ENCODE measurements at places on chromosomes 6 and 20.
A peak's percentile ranks its signal among the peaks of the same experiment; 100 is the strongest.

GRCh38 chr20:23413862-23414422 is 7.3 kb downstream of the NAPB start:
- no peak for DNase-seq

DNA sequence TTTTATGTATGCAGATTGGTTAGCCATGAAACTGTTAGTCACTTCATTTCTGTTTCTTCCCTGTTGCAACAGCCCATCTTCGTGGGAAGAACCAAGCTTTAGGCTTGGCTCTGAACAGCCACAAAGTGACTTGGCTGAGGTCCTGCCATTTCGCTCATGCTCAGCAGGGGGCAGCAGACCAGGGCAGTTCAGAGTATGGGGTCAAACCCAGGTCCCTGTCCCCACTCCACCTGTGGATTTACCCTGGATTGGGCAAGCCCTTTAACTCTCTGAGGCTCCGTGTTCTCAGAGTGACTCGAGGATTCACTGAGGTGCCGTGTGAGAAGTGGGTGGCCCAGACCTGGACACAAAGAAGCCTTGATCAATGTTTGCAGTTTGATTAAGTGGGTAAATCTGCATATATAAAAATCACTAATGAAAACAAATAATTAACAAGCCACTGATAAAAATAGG is 19.8 kb upstream of the MAP1LC3A start:
- DNase-seq = peak; percentile 33

- no peak for DNase-seq
Observed at GRCh38 chr6:56037601-56038000, 162.2 kb upstream of the BMP5 start.

- no peak for DNase-seq
Observed at GRCh38 chr6:159325476-159325875, 156.3 kb downstream of the FNDC1 start.

GRCh38 chr20:58056921-58057686 is 171.3 kb downstream of the ANKRD60 start:
- no peak for DNase-seq

GRCh38 chr6:36970892-36971842 is 14.8 kb downstream of the MTCH1 start:
- DNase-seq = no peak

DNA sequence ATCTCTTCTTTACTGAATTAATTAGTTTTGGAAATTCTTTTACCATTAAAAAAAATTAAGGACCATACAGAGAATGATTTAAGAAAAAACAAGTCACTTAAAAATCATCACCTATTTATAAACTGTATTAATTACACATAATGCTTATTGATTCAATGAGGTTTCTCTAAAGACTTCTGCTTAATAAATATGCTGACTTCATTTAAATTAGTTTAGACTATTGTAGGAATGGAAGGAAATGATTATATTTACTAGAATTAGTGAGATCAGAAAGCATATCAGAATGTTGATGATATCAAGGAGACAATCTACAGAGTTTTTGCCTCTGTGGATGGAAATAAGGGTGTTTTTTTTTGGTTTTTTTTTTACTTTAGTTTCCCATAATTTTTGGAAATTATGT is 34.6 kb upstream of the SMIM28 start:
- DNase-seq = no peak

GRCh38 chr6:97074785-97075184 is 150.3 kb downstream of the KLHL32 start:
- DNase-seq = no peak

DNA sequence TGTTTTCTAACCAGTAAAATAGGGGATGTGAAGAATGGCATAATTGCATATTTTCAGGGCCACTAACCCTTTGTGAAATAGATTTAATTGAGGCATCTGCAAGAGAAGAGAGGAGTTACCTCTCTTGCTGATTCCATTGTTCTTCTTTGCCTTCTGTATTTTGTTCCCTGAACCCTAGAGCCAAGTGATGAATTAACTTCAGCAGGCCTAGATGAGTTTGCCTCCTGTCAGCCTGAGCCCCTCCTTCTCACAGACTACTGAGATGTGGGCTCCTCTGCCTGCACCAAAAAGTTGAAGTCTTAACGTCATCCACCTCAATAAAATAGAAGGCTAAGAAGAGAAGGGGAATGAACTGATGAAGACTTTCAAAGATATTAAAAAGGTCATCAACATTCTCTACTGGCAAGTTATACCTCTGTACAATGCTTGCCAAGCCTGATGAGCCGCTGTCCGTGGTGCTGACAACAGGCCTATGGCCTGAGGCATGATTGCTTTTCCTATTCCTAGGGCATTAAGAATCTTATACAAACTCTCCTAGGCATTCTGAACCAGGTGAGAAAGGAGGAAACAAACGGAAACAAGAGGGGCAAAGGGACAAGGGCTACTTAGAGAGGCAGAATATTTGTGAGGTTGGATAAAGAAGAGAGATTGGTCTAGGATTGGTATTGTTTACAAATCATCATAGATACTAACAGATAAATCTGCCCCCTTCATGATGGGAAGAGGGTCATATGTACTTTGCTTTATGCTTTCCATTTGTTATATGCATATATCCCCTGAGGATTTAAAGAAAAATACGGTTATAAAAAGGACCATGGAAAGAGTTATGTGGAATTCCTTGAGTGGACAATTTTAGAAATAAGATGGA is 46.8 kb downstream of the CD24 start:
- no peak for DNase-seq

- no peak for DNase-seq
Observed at GRCh38 chr6:44116641-44117382, 10.4 kb downstream of the MRPL14 start.

GRCh38 chr6:39416026-39416425 is 93.5 kb upstream of the KCNK16 start:
- DNase-seq = no peak

DNA sequence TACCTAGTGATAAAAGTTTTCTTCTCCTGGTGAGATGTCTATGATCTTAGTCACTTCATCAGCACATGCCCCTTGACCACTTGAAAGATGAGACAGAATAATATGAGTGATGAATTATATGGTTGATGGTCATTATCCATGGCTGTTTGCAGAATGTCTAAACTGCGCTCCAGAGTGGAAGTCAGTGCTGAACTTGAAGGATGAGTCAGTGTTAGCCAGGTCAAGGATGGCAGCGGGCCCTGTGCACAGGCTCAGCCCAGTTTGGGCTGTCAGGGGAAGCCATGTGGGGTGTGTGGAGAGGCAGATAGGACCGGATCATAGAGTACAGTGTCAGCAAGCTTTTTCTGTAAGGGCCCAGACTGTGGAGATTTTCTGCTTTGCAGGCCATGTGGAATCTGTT is 67.2 kb upstream of the KIF25 start:
- DNase-seq = no peak

- DNase-seq = no peak
Observed at GRCh38 chr6:109301418-109301817, 80.8 kb downstream of the CD164 start.

DNA sequence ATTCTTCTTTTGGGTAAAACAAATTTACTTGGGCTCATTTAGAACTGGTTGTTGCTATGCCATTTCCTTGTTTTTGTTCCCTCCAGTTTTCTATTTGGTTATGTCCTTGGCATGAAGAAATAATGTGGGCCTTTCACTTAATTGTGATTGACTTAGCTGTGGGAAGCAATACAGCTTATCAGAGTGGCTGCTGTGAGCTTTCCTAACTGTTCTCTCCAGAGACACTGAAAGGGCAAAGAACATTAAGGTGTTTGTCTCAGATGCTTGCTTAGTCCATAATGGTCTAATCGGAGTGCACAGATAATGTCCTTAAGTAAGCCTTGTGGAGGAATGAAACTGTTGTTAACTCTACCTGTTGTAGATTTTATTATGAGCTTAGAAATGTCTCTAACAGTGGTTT is 56.6 kb downstream of the SH3BGRL2 start:
- DNase-seq = no peak

- DNase-seq = no peak
Observed at GRCh38 chr20:3510110-3510509, 39.3 kb downstream of the ATRN start.

- no peak for DNase-seq
Observed at GRCh38 chr6:136798044-136798443, 5.8 kb upstream of the MAP3K5 start.

DNA sequence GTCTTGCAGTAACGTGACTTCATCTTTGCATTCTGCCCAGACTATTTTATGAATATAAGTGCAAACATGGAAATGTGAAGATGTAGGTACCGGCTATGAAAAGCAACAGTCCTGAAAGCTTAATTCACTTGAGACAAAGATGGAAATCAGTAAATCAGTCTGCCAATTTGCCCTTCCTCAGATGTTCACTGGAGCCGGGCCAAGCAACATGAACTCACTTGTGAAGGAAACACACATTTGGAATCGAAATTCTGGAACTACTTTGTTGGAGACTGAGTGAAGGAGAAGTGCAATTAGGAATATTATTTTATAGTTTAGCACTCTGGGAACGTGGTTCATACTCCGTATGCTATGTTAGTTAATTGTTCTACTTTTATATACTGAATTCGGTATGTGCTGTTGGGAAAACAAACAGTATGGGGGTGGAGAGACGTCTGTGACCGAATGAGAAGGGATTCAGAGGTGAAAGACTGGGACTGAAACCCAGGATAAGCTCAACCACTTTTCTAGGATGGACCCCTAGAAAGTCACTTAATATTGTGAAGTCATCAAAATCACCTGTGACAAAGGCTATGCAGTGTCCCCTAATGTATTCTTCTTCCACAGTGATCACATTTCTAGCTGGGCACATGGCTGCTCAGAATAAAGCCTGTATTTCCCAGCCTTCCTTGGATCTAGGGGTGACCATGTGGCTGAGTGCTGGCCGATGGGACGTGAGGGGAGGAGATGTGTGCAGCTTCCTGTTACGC is 95.5 kb downstream of the PREX1 start:
- no peak for DNase-seq
